NCI-H526 treated with DMSO at 0.1 percent for 48 hours (cell line): ENCODE measurements at places on chromosomes 11 and 22.

DNA sequence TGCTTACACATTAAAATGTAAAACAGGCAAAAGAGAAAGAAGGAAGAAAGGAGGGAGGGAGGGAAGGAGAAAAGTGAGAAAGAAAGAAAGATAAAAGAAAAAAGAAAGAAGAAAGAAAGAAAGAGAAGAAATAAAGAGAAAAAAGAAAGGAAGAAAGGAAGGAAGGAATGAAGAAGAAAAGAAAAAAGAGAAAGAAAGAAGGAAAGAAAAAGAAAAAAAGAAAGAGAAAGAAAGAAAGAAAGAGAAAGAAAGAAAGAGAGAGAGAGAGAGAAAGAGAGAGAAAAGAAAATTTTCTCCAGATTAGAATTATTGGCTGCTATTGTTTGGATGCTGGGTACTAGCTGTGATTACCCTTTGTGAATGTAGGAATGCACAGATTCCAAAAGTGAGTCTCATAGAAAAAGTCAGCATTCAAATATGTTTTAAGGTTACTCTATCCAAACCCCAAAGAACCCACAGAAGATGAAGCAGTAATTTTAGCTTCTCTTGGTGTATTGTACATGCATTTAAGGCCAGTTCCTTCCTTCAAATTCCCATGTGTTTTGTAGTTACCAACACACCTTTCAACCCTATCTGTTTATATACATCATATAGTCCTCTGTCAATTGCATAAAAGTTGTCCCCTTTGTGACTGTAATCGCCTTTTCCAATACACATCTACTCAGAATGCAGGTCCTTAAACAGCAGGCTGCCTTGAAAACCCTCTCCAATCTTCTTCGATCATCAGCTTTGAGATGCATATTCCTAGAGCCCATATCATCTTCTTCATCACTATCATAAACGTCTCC lies 789 bp upstream of the FAM111A start:
- DNase-seq: no peak

DNA sequence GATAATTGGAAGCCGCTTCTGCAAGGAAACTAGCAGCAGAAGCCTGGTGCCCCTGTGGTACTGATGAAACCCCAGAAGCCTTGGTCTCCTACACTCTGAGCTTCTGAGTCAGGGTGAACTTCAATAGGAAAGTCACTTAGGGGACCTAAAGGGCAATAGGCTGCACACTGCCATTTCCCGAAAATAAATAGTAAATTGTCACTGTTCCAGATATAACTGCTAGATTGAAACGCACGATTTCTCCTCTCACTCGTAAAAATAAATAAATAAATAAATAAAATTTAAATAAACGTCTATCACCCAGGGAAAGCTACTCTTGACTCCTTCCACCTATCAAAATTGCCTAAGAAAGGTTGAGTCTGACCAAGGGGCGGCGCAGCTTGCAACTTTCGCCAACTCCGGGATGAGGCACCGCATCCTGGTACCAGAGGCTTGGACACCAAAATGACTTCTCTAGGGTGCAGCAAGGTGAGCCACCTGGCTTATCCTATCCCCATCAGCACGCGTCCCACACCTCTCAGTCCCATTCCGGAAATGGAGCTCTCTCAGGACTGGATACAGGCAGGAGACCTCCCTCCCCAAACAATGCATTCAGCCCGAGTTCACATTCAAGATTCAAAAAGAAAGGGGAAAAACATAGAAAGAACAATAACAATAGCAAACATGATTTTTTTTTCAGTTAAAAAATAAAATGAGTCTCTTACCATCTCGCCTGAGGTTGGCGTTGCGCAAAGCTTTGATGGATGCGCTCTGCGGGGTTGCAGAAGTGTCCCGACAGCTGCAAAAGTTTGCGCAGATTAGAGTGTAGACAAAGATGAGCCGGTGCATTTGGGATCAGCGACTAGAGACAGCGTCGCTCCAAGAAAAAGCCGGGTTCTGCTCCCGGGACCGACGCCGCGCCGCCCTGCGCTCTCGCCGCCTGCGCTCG lies 583 bp downstream of the PDGFD start:
- no peak for DNase-seq

GRCh38 chr11:116605543-116606459 lies 167.0 kb downstream of the BUD13 start:
- no peak for DNase-seq

GRCh38 chr11:114082767-114083181 lies 23.3 kb downstream of the ZBTB16 start:
- DNase-seq: no peak

DNA sequence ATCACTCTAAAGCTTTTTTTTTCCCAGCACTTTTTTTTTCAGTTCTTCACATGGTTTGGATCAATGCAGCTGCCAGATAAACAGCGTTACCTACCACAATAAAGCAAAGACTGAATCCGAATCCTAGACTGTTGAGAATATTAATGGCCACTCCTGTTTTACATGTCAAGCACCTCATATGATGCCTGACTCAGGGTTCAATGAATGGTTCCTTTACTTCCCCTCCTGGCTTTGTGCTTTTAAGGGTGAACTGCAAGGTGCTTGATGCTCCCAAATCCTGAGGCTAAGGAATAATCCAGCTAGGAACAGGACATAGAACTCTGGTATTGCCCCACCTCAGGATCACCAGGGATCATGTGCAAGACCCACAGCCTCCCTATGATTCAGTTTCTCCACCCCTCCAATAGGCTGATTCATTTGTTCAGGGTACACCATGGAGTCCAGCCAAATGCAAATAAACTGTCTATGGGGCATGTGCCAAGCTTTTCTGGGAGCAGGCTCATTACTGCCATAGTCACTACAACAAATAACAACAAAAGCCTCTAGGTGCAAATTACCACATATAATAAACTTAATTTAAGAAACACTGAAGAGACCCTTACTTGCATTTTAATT lies 104.3 kb downstream of the GAB2 start:
- DNase-seq: peak; percentile 70

- DNase-seq: no peak
Observed at GRCh38 chr11:12234221-12234620, 123.8 kb downstream of the MICAL2 start.

GRCh38 chr11:19766206-19766605 lies 53.6 kb downstream of the NAV2 start:
- no peak for DNase-seq

GRCh38 chr11:77470971-77471370 lies 2.9 kb downstream of the PAK1 start:
- DNase-seq: no peak

DNA sequence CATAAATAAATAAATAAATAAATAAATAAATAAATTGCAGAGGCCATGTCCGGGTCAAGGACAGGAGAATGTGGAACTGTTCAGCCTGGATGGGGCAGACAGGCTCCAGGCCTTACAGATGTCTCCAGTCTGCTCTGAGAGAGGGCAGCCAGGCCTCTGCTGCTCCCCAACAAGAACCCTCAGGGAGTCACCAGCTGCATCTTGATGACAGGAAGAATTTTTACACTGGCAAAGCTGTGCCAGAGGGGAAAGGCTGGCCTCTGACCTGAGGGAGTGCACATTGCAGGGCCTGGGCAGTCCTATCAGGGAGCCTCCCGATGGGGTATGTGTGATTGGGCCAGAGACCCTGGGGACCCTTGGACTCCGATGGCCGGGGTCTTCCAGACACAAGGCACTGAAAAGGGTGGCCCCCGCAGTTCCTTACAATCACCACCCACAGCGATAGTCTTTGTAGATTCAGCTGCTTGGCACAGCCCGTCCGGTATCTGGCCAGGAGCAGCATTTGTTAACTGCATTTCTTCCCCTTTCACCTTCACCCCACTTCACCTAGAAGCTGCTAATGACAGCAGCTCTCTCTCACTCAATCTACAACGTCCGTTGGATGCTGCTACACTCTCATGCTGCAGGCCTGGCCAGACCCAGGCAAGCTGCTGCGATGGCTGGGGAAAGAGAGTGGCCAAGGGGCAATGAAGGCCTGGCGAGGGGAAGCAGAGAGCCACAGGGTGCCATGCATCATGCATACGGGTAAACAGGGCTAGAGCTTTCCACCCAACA lies 8.1 kb downstream of the MOGAT2 start:
- DNase-seq: no peak

DNA sequence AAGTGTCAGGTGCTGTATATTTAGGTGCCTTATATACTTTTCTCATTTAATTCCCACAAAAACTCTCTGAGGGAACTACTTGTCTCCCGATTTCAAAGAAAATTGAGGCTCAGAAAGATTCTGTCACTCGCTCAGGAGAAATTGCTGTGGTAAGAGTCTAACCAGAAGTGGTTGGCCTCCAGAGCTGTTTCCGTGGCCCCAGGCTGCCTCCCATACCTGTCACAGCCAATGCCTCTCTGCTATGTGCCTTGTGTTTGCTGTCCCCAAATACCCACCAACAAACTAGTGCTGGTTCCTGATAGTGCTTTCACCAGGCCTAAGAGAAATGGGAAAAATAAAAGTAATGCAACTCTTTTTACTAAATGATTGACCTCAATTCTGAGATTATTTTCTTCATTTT lies 21.0 kb upstream of the TMEM86A start:
- no peak for DNase-seq

DNA sequence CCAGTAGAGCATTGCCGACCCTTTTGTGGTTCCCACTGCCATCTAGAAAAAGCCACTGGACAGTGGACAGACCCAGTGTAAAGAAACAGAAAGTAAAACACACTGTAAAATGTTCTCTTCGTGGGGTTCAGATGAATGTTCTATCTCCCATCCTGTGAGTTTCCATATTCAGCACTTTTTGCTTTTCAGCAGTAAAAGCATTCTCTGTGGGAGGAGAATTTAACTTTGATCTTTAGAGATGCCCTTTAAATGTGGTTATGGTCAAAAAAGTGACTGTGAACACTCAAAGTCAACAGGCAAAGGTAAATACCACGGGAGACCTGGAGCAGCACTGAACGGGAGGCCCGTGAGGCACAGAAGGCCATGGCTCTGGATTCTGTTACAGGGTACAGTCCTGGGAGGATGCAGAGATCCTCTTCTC lies 53.9 kb downstream of the FLI1 start:
- no peak for DNase-seq

GRCh38 chr22:26891429-26891828 lies 234.0 kb downstream of the MIAT start:
- DNase-seq: no peak

- DNase-seq: no peak
Observed at GRCh38 chr11:134664447-134665187, 252.6 kb upstream of the B3GAT1 start.

GRCh38 chr11:46381048-46381818 lies at the start of gene MDK:
MDK (plus strand) TSS chr11:46381669; CDS start chr11:46382058, 389 bp downstream.
- DNase-seq: peak; percentile 58

- DNase-seq: no peak
Observed at GRCh38 chr22:39958949-39959639, 1.1 kb upstream of the TMA7B start.

GRCh38 chr11:102940714-102941588 lies 14.6 kb downstream of the MMP13 start:
- DNase-seq: peak; percentile 73

DNA sequence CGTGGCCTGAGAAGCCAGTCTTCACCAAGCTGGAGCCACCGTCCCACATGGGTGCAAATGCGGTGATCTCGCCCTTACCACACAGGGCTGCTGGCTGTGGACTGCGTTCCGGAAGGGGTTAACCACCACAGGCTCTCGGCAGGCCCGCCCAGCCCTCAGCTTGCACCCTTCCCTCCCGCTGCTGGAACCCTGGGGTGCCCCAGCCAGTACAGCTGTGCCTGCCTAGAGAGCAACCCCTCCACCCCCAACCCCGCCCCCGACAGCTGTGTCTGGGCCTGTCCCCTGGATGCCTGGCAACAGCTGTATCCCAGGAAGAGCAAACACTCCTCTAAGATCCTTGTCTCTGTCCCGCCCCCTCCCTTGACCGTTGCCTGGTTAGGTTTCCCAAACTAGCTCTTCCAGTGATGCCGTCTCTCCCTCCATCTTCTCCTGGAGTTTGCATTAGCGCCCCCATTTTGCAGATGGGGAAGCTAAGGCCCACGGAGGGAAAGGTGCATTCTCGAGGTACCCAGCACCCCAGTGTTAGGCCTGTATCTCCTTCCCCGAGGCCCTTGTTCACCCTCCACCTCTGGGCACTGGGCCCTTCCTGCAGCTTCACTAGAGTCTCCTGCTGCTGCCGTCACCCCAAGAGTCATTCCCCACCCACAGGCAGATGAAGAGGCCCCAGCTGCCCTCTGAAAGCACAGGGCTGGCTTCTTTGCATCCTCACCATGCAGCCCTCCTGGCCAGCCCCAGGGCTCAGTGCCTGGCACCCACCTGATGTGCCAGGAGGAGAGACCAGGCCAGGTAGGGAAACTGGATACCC lies 12.6 kb upstream of the COX8A start:
- peak; percentile 12 for DNase-seq

- no peak for DNase-seq
Observed at GRCh38 chr11:132033051-132033450, 662.6 kb downstream of the NTM start.

- DNase-seq: peak; percentile 15
Observed at GRCh38 chr22:29715240-29715639, 4.6 kb upstream of the CABP7 start.

DNA sequence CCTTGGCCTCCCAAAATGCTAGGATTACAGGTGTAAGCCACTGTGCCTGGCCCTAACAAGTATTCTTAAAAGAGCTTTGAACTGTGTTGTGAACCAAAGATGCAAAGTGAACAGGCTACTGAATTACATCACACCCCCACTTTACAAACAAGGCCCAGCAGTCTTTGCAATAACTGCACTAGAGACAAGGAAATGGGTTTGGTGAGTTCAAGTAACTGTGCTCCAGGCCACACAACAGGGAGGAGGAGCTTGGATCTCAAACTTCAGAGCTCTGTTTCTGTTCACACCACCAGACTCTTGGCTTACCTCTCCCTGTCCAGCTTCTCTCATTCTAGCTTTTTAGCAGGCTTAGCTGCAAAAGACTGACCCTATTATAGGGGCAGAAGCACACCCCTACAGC lies 30.4 kb upstream of the RASL10A start:
- no peak for DNase-seq

GRCh38 chr11:7495882-7496551 lies 10.7 kb downstream of the OLFML1 start:
- DNase-seq: no peak

DNA sequence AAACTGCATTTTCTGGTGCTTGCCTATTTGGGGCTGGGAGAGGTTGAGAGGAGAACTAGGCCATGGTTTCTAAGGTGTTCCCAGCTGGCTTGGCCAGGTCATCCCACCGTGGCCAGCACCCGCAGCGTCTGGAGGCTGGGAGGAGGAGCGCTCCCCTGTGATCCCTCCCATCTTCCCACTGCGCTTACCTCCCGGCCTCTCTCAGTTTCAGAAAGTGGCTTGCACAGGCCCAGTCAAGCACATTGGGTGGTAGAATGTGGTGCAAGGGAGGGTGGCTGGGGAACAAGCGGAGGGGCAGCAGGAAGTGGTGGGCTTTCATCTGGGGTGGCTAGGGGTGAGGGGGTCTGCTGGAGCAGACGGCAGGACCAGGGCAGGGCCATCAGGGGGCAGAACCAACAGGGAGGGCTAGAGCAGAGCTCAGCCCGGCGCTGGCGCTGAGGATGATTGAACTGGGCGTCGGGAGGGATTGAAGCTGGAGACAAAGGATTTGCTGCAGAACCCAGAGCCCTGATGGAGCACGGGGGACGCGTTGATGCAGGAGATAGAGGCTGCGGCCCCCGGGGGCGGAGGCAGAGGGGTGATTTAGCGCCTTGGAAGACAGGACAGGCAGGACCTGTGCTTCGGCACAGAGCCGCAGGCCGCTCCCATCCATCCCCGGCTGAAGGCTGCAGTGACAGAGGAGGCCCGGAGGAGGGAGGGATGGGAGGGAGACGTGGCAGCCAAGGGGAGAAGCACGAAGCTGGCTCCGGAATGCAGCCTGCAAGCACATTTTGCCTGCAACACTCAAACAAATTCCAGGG lies 76.0 kb downstream of the TRIM29 start:
- no peak for DNase-seq
